ENCODE measurements at places on chromosomes 5 and 9. TPM values are rescaled to one million over a fixed set of nuclear protein-coding genes. Genes with fewer than 3 reads are reported as not detected.

Gene TMEM174
- total RNA-seq, result not detected

DNA sequence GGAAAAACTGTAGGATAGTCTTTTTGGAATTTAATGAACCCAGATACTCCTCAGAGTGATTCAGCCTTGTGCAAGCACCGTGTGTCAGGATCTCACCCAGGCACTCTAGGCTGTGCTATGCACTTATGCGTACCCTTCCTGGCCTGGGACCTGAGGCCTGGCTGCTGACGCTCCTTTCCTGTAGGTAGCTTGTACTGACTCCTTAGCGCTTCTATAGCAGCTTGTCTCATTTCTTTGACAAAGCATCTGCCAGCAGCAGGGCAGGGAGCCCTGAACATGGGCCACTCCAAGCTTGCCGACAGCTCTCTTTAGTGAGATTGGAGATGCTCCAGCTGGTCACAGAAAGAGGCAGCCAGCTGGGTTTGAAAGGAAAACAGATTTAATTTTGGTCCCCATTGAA is 147.3 kb downstream of the SGCD start:
- no peaks in the 10 kb centered on the region for H3K27me3 ChIP-seq
- H3K4me1 ChIP-seq, result peaks cover 17% of the 10 kb centered on the region
- no peak overlapping the region for H3K4me3 ChIP-seq
- no peak for DNase-seq
- no peak overlapping the region for H3K27ac ChIP-seq

DNA sequence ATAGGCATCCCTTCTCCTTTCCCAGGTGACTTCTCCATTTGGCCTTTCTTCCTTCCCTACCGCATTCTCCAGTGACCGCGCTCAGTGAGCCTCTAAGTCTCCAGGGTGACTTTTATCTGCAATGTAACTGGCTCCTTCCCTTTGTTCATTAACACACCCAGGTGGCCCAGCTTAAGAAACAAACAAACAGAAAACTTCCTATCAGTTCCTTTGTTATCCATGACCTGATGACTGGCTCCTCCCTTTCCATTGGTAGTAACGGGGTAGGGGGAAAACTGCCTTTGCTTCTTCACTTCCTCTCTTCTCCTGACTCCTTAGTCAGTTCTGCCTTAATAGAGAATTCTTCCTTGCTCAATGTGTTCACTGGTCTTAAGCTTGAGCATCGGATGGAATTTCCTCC is 7.0 kb upstream of the SH3GL2 start:
- H3K27me3 ChIP-seq, result no peaks in the 10 kb centered on the region
- H3K36me3 ChIP-seq, result no peaks in the 10 kb centered on the region
- H3K4me1 ChIP-seq, result no peaks in the 10 kb centered on the region
- no peak overlapping the region for H3K27ac ChIP-seq

DNA sequence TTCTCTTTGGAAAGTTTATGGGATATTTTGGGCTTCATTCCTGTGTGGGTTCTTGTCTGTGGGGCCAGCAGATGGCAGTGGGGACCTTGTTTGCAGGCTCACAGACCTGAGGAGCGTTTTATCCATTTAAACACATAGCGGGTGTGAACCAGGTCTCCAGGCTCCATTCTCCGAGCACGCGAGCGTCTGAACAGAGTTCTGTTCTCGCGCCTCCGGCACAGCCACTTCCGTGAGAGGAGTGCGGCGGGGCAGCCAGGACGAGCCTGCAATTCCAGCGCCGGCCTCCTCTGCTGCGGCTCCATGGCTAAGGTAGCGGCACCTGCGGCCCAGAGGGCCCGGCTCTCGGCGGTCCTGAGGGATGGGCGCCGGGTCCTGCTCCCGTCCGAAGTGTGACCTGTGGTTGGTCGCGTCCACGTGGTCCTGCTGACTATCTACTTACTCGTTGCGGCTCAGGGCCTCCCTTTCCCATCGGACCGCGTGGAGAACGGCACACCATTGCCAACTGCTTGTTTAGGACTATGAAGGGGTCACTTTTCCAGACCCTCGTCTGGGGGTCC is 7.3 kb downstream of the NRARP start:
- peak overlapping the region; percentile 45 for H3K4me3 ChIP-seq
- DNase-seq, result peak; percentile 68
- H3K4me1 ChIP-seq, result peaks cover 15% of the 10 kb centered on the region
- no peaks in the 10 kb centered on the region for H3K36me3 ChIP-seq
- no peak overlapping the region for H3K27ac ChIP-seq

Gene CCDC152
- 0.78 TPM for total RNA-seq

Gene ACTBL2
- not detected for total RNA-seq

GRCh38 chr9:121365564-121365963 is 4.5 kb downstream of the STOM start:
- peak overlapping the region; percentile 95 for H3K27ac ChIP-seq
- H3K36me3 ChIP-seq, result peaks cover 15% of the 10 kb centered on the region
- peak overlapping the region; percentile 87 for H3K4me3 ChIP-seq
- H3K27me3 ChIP-seq, result no peaks in the 10 kb centered on the region
- DNase-seq, result no peak
- peaks cover 77% of the 10 kb centered on the region for H3K4me1 ChIP-seq

Gene SOX30
- 0.12 TPM for total RNA-seq

GRCh38 chr5:94309141-94309540 is 309.3 kb downstream of the KIAA0825 start:
- H3K36me3 ChIP-seq, result no peaks in the 10 kb centered on the region
- H3K4me3 ChIP-seq, result no peak overlapping the region
- H3K27ac ChIP-seq, result no peak overlapping the region
- H3K4me1 ChIP-seq, result no peaks in the 10 kb centered on the region

DNA sequence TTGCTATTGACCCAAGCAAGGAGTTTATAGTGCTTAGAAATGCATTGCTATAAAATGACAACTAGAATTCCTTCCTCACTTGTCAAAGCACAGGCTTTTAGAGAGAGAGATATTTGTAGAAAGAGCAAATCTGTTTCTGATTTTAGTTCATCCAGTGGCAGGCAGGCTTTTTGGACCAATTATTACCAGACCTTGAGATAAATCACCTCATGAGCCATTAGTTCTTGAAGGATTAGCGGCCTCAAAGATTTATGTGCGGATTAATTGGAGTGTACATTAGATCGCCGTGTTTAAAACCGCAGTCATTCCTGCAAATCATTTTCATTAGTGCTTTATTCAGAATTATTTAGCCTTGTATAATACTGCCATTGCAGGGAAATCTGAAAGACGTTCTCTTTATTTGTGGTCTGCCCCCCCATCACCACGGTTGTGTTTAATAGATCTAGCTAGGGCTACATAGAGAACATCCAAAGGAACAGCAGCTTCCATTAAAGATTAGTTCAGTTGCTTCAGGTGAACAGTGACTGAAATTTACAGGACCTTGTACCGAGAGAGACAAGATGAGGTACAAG is 28.8 kb upstream of the TJP2 start:
- peaks cover 14% of the 10 kb centered on the region for H3K4me1 ChIP-seq
- H3K36me3 ChIP-seq, result no peaks in the 10 kb centered on the region
- H3K27ac ChIP-seq, result no peak overlapping the region
- H3K27me3 ChIP-seq, result no peaks in the 10 kb centered on the region

DNA sequence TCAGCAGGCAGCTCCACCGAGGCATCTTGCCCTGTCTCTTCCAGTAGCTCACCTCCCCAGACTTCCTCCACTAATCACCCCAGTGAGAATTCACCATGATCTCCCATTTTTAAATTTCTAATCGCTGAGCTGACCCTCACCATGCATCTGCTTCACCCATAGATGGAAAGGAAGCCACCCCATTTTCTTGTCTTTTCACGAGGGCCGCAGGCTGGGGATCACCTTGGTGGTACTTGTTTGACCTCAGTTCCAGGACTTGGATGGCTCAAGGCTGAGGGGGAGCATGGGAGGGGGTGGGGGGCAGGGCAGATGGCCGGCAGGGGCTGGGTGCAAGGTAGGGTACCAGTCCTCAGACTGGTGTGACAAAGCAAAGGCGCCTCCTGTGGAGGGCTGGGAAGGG is 3.6 kb downstream of the PROP1 start:
- no peak overlapping the region for H3K4me3 ChIP-seq
- H3K4me1 ChIP-seq, result no peaks in the 10 kb centered on the region
- H3K27ac ChIP-seq, result no peak overlapping the region
- no peak for DNase-seq

DNA sequence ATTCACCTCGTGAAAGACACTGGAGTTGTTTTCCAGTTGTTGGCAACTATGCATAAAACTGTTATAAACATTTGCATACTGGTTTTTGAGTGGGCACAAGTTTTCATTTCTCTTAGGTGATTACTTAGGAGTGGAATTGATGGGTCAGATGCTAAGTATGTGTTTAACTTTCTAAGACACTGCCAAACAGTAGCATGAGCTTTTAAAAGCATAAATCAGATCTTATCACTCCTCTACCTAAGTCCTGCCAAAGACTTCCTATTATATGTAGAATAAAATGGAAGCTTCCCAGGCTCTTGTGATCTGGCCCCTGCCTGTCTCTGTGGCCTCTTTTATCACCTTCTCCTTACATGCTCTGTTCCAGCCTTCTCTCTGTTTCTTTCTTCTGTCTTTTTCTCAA is 72.6 kb downstream of the SH3RF2 start:
- no peaks in the 10 kb centered on the region for H3K27me3 ChIP-seq
- no peak for DNase-seq
- H3K36me3 ChIP-seq, result no peaks in the 10 kb centered on the region
- H3K4me3 ChIP-seq, result no peak overlapping the region

Gene CSF1R
- total RNA-seq, result 48.7 TPM

DNA sequence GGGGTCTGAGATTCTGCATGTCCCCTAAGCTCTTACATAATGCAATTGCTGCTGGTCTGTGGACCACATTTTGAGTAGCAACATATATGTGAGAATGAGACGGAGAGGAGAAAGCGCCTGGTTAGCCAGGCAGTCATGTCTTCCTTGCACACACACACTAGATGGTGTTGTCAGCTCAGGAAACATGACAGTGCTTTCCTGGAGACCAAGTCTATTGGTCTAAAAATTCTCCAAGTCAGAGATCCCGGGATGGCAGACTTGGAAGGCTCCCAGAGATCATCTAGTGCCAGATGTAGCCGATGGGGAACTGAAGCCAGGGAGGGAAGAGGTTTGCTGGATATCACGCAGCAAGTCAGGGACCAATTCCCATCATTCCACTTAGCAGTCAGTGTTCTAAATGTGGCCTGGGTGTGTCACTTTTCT is 53.4 kb downstream of the GALNT12 start:
- H3K4me1 ChIP-seq, result peaks cover 9% of the 10 kb centered on the region
- H3K36me3 ChIP-seq, result no peaks in the 10 kb centered on the region
- no peak for DNase-seq
- no peak overlapping the region for H3K4me3 ChIP-seq
- H3K27me3 ChIP-seq, result no peaks in the 10 kb centered on the region
- no peak overlapping the region for H3K27ac ChIP-seq

Gene C9
- total RNA-seq, result not detected

DNA sequence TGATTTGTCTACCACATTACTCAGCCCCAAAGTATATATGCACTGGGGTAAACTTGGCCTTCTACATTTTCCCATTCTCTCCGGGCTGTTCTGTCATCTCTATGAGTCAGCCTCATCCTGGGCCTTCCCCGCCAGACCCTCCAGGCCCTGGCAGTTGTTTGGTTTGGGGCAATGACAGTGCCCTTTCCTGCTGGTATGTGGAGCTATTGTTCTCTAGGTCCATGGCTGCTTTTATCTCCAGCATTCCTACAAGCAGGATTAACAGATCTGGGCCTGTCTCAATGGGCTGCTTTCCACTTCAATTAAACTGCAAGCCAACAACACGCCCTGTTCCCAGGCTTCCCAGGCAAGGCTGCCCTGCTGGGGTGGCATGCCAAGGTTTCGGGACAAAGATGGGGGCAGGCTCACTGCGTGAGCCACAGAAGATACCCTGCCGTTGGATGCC is 136.4 kb downstream of the SLIT3 start:
- H3K4me3 ChIP-seq, result no peak overlapping the region
- no peak for DNase-seq
- no peaks in the 10 kb centered on the region for H3K4me1 ChIP-seq
- no peak overlapping the region for H3K27ac ChIP-seq
- no peaks in the 10 kb centered on the region for H3K27me3 ChIP-seq

All from upper lobe of right lung (tissue), 1 donor.